ENCODE measurements at places on chromosomes 1 and 21.

GRCh38 chr1:196550731-196551130 lies 57.5 kb downstream of the KCNT2 start:
- no peak for DNase-seq

DNA sequence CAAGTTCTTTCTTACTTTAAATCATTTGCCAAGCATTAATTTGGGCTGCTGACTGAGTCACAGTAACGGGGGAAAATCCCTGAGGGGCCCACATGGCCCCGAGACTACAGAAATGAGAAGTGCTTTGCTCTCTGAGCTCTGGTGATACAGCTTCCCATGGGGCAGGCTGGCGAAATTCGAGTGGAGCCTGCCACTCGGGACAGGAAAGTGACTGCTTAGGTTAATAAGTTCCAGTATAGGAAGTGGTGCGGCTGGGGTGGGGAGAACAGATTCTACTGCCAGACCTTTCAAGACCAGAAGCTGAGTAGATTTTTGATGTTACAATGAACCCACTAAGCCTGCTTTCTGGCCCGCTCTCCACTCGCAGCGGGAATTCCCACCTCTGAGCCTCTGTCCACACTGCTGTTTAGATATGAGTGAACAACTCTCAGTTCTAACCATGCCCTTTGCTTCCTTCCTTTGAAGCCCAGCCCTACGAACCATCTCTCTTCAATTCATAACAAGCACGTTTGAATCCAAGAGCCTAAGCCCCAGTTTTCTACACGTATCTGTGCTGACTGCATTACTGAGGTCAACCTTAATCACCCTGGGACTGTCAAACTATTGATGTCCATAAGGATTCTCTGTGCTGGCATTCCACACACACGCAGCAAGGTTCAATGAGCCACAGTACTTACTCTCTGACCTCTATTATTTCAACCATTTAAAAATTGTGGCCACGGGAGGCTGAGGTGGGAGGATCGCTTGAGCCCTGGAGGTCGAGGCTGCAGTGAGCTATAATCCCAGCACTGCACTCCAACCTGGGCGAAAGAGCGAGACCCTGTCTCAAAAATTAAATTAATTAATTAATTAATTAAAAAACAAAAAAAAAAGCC lies 9.6 kb downstream of the ZBTB17 start:
- DNase-seq, result peak; percentile 67

DNA sequence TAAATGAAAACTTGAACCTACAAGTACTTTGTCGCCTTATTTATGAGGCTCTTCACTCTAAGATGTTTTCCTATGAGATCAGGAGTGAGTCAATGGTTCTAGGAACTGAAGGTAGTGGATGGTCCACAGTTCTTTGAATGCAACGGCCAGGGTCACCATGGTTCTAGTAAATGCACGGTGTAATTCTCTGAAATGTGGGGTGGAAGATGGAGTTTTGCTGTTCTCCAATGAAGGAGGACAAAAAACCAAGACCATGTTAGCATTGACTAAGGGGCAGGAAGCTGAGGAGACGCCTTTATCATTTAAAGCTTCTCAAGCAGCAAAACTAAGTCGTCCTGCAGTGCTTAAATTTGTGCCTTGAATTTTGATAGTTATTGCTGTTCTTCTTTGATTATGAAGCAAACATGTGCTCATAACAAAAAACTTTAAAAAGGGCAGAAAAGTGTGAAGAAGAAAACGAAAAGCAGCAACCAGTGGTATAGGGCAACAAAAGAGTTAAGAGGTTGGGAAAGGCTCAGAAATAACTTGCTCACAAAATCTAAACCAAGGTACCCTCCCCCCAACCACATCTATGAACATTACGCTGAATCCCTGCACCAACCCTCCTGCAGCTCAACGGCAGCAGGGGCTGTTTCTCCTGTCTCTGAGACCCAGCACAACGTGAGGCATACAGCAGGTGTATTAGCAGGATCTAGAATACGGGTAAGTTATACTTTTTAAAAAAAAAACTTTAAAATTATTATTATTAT lies 85.0 kb downstream of the MRPL37 start:
- DNase-seq, result peak; percentile 26

GRCh38 chr1:192274588-192274987 lies 42.2 kb upstream of the RGS21 start:
- DNase-seq, result no peak

- no peak for DNase-seq
These were observed 4.0 kb upstream of the NKAIN1 start for GRCh38 chr1:31243501-31244286.

- DNase-seq, result no peak
These were observed 77.9 kb downstream of the FBXO2 start for GRCh38 chr1:11576109-11576875.

- DNase-seq, result no peak
These were observed 197.6 kb downstream of the SIPA1L2 start for GRCh38 chr1:232432313-232432712.

DNA sequence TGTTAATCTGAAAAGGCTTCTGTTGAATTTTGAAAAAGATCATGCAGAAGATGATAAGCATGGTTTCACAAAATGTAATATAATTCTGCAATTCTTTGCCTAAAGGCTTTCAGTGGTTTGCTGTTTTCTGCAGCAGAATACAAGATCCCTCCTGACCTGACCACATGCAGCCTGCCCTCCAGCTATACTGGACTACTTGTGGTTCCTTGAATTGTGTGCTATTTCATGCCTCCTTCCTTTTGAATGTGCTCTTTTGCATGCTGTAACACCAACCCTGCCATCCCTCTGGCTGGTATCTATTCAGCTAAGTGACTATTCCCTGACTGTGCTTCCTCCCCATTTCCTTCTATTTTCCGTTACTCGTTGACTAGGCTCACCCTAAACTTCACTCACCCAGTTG lies 55.5 kb downstream of the CACNA1E start:
- no peak for DNase-seq

DNA sequence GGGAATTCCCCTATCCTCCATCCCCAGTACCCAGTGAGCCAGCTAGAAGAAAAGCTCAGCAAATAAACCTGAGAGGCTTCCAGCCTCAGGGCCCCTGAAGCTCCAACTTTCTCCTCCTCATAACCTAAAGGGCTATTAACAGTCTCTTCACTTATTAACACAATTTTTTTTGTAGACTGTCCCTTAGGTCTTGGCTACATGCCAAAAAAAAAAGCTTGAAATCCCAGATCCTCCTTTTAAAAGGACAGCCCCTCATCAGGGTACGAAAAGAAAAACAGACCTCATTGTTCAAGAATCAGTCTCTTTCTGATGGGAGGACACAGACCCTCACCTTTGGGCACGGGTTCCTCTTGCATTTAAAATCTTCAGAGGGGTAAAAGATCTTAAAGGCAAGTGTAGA lies 72.8 kb upstream of the CD1D start:
- DNase-seq, result no peak

- no peak for DNase-seq
These were observed 28.1 kb downstream of the A3GALT2 start for GRCh38 chr1:33292726-33293340.

- DNase-seq, result no peak
These were observed 61.3 kb downstream of the KCNAB2 start for GRCh38 chr1:6106977-6107376.

DNA sequence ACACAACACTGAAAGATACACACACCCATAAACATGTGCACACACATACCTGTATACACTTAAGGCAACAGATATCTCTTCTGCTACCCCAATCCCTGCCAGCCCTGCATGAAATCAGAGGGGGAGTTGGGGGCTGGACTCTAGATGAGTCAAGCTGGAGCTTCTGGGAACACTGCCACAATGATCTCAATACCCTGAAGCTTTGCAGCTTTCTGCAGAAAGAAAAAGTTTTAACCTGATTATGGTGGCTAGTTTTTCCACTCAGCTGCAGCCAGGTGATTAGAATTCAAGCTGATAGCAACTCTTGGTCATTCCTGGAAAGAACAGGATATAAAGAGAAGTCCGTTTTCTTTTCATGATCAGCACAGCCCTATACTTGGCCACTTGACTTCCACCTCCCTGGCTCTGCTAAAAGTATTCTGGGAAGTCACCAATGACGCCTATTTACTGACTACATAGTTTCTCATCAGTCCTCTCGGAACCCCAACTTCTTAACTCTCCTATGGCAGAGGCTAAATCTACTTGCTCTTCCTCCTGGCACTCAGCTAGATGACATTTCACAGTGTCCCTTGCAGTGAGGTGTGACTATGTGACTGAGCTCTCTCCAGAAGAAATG lies 20.7 kb upstream of the DNASE2B start:
- DNase-seq, result no peak

DNA sequence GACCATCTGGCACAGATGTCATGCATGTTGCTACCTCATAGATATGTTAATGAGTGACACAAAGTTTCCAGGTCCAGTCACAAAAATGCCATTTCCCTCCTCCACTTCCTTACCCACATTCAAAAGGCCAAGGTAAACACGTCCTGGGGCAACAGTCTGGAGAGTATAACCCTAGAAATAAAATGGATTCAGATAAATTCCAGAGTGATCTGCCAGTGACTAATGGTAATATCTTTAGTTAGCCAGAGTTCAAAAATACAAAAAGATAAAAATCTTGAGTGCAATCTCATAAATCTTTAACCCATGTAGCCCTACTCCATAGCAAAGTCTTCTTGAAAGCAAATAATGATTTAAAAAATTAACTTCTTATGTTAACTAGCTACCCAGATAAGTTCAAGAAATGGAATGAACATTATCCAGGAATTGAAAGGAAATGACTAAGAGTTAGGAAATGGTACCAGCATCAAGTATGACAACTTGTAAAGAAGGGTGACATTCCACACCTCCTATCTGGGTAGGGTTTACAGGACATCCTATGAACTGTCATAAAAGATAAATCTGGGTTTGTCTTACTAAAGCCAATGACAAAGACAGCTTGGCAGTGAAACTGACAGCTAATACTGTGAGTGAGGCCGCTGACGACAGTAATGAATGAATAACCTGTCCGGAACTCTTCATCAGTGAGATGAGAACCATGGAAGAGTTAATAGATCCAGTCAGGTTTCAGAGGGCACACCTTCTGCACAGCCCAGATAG lies 18.1 kb downstream of the RGS2 start:
- DNase-seq, result no peak

GRCh38 chr1:233587958-233588799 lies 25.7 kb upstream of the KCNK1 start:
- no peak for DNase-seq

DNA sequence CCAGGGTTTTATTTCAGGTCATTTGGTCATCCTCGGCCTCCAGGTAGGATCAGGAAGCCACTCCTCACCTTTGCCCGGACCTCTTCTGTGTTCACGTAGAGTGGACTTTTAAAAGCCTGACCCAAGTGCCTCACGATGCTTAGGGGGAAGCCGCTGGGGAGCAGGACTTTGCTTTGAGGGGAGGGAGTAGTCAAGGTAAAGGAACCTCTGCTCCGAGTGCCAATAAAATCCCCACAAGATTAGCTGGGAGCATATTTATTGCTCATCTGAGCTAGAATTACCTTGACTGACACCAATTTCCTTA lies 603 bp upstream of the DHRS3 start:
- DNase-seq, result no peak

DNA sequence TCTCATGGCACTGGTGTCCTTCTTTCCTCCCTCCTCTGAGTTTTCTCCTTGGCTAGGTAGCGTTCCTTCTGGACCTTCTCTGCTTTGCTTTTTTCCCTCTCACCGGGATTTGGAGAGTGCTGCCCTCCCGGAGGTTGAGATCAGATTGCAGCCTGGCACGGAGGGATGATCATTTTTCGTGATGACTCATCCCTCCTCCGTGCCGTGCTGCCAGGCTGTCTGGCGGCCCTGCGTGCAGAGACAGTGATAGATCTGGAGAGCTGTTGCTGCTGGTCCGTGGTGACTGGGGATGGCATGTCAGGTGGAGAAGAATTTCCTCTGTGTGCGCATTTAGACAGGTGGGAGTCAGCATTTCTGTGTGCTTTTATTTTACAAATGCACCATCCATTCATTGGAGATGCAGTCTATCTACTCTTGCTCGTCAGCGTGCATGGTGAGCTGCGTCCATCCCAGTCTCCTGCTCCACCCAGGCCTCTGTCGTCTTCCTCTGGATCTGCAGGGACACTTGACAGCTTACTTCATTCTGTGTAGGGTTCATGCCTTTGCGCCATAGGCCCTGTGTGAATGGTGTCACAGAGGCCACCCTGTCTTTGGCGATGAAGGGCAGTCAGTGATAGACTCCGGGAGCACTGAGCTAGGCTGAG lies 104.4 kb downstream of the PCBP3 start:
- no peak for DNase-seq

GRCh38 chr1:201482755-201483154 lies 13.8 kb upstream of the PHLDA3 start:
- DNase-seq, result no peak

DNA sequence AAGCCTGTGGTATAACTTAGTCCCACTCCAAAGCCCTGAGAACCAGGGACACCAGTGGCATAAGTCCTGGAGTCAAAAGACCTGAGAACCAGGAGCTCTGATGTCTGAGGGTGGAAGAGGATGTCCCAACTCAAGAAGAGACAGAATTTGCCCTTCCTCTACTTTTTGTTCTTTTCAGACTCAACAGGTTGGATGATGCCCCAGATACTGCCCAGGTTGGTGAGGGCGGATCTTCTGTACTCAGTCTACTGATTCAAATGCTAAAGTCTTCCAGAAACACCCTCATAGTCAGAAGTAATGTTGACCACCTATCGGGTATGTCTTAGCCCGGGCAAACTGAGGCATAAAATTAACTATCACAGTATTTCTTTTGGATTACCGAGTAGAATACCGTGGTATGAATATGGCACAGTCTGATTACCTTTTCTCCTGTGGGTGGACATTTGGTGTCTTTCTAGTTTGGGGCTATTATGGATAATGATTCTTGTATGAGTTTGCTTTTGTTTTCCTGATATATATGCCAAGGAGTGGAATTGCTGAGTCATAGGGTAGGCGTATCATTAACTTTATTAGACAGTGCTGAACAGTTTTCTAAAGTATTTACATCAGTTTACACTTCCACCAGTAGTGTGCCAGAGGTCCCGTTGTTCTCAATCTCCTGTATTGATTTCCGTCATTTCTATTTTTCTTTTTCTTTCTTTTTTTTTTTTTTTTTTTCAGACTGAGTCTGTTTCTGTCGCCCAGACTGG lies 3.2 kb upstream of the CHAF1B start:
- DNase-seq, result no peak

DNA sequence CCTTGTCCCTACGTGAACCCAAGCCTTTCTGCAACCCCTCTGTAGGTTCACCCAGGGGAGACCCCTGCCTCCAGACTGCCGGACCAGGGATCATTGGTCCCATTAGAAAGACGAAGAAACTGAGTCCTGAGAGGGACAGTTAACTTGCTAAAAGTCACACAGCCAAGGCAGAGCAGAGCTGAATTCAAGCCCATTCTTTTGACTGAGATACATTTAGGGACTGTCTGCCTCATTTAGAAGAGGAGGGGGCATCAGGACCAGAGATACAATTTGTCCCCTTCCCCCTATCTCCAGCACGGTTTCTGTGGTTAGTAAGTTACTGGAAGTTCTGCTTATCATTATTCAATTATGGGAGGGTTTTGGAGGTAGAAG lies 19.1 kb downstream of the KCNQ4 start:
- DNase-seq, result no peak

DNA sequence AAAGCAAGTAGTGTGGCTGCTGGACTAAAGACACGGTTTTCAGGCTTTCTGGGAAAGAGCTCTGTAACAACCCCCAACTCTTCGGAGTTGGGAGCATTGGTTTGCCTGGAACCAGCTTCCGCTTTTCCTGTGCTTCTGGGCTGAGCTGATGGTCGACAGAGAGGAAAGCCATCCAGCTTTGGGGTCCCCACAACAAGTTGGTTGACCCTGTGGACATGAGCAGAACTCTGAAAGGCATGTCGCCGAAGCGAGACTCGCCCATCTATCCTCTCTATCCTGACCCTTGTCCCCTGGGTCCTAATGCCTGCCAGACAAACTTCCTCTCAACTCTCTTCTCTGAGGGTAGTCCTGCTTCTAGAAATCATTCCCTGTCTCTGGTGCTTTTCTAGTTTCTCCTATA lies 31.9 kb upstream of the FCGR2A start:
- no peak for DNase-seq
